ENCODE measurements at places on chromosomes 3 and 15.

- H3K27ac ChIP-seq: no peak overlapping the region
- H3K4me3 ChIP-seq: no peak overlapping the region
- peaks cover 7% of the 10 kb centered on the region for H3K4me1 ChIP-seq
- H3K36me3 ChIP-seq: no peaks in the 10 kb centered on the region
Observed at GRCh38 chr15:25742041-25742730, 120.9 kb downstream of the ATP10A start.

- H3K36me3 ChIP-seq: no peaks in the 10 kb centered on the region
- H3K4me1 ChIP-seq: no peaks in the 10 kb centered on the region
- no peak for DNase-seq
- H3K27me3 ChIP-seq: no peaks in the 10 kb centered on the region
- H3K4me3 ChIP-seq: no peak overlapping the region
- H3K27ac ChIP-seq: no peak overlapping the region
Observed at GRCh38 chr3:58679974-58680666, 13.5 kb upstream of the FAM3D start.

- H3K4me3 ChIP-seq: no peak overlapping the region
- H3K27ac ChIP-seq: peak overlapping the region; percentile 3
- peaks cover 2% of the 10 kb centered on the region for H3K4me1 ChIP-seq
- H3K36me3 ChIP-seq: peaks cover 7% of the 10 kb centered on the region
Observed at GRCh38 chr3:53239800-53240199, 16.0 kb downstream of the TKT start.

DNA sequence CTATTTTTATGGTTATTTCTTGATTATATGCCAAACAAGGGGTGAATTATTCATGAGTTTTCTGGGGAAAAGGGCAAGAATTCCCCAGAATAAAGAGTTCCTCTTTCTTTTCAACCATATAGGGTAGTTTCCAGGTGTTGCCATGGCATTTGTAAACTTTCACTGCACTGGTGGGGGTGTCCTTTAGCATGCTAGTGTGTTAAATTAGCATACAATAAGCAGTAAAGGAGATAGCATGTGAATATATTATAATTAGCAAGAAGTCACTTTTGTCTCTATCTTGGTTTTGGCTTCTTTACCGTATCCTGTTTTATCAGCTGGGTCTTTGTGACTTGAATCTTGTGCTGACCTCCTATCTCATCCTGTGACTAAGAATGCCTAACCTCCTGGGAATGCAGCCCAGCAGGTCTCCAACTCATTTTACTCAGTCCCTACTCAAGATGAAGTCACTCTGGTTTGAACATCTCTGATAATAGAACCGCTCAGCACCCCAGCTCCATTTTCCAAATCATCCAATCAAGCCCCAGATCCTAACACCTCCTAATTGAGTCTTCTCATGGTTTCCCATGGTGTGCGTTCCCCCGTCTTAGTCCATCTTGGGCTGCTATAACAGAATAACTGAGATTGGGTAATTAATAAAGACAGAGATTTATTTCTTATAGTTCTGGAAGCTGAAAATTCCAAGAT, 3.4 kb upstream of the SELENOT start:
- DNase-seq: no peak
- no peaks in the 10 kb centered on the region for H3K36me3 ChIP-seq
- no peaks in the 10 kb centered on the region for H3K27me3 ChIP-seq
- peak overlapping the region; percentile 29 for H3K27ac ChIP-seq

DNA sequence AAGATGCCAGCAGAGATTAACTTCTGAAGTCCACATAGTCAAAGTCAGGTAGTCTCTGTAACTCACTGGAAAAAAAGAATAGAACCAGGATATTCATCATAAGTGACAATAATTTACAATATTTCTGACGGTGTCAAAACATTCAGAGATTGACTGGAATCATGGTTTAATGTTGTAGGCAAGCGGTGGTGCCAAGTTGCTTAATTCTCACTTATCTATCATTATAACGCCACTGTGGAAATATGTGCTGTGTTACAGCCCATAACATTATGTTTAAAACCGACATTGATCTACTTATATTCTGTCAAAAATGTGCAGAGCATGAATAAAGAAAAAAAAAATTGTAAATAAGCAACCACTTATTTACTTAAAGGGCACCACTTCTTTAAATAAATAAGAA, 801.7 kb downstream of the DIPK2A start:
- H3K27ac ChIP-seq: no peak overlapping the region
- no peak overlapping the region for H3K4me3 ChIP-seq
- DNase-seq: no peak
- H3K4me1 ChIP-seq: no peaks in the 10 kb centered on the region

DNA sequence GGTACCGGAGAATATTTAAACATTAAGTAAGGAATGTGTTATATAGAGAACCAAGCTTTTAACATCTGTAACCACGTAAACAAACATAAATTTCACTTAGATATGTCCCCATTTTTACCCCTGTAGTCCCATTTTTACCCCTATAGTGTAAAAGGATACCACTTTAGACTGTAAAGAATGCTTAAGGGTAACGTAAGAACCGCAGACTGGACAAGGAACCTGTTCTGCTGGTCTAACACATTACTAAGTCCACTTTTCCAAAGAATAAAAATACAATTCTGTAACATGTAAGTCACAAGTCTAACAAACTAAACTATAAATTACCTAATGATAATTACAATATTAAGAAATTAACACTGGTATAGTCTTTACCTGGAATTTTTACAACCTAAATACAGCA, 2.9 kb downstream of the SLC12A6 start:
- no peaks in the 10 kb centered on the region for H3K36me3 ChIP-seq
- H3K4me1 ChIP-seq: peaks cover 5% of the 10 kb centered on the region
- no peaks in the 10 kb centered on the region for H3K27me3 ChIP-seq
- no peak overlapping the region for H3K4me3 ChIP-seq
- DNase-seq: no peak
- peak overlapping the region; percentile 41 for H3K27ac ChIP-seq

- H3K27me3 ChIP-seq: no peaks in the 10 kb centered on the region
- H3K4me3 ChIP-seq: no peak overlapping the region
- no peak overlapping the region for H3K27ac ChIP-seq
Observed at GRCh38 chr15:61841466-61841865, 218.8 kb downstream of the VPS13C start.
